ENCODE measurements at places on chromosomes 1 and 21.

DNA sequence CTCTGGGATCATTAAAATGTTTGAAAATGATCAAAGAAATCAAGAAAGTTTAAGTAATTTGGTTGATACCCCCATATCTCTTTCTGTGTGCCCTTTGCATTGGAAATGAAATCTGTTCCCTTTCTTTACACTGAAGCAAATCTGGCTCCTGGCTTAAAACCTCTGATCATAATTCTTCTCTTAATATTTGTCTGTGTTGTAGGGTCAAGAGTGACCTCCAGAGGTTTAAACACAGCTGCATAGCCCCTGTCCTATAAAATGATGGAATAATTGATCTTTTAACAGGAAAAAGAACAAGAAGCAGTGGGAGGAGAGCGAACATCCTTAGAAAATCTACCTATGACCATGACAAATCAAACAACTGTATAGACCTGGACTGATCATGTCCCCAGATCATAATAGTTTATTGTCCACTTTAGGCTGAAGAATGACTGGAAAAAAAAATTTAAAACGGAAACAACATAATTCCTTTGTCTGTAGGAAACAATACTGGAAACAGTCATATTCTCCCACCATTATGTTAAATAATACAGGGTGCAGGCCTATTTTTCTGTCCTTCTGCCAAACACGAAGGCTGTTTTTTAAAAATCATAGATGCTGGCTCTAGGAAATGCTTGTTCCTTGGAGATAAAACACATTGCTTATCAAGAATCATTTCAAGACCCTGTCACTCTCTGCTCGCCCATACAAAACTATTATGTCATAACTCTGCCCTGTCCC is 184.3 kb downstream of the NEGR1 start:
- no peak for DNase-seq

- no peak for DNase-seq
Measured at GRCh38 chr1:215631040-215631439, 63.9 kb downstream of the KCTD3 start.

GRCh38 chr1:44073528-44073927 is 42.3 kb upstream of the SLC6A9 start:
- no peak for DNase-seq

DNA sequence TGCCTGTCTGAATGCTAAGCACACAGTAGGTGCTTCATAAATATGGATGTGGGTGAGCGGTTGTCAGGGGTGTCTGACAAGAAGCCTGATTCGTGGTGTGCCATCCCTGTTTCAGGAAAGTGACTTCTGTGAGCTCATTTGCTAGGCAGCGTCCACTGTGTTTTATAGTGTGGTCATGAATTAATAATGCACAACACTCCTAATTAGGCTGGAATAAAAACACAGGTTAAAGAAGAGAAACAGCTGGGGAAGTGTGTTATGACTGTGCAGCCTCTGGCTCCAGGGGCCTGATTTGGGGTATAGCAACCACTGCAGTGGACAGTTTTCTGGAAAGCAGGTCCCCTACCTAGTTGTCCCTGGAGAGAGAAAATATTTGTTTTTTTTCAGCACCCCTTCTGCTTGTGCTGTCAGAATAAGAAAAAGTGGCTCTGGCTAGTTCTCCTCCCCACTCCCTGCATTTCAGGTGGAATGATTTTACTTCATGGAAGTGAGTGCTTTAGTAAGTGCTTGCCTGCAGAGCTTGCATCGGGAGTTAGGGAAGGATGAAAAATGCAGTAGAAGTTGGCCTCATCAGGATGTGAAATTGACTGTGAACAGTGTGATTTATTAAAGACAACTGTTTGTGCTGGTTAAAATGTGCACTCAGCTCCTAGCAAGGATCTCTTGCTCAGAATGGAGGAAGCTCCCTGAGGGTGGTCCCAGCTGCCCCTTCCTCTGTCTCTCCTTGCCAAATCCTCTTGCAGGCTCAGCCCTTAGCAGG is 333.8 kb downstream of the HHAT start:
- no peak for DNase-seq

GRCh38 chr21:38343691-38344090 is 86.9 kb downstream of the KCNJ15 start:
- DNase-seq = no peak

DNA sequence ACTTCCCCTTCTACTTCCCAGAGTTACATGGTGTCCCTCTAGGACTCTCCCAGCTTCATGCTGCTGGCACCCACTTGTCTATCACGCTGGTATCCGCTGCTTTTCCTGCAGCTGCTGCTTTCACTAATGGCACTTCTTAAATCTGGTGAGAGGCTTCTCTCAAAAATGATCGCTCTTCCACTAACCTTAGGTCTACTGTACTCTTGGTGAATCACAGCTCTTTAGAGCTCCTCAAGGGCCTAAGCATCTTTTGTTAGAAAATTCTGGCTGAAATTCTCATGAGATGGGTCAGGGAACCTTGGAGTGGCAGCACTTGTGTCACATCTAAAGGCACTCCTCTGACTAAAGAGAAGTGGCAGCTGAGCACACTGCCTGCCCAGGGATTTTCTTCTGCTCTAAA is 32.1 kb downstream of the ZMYND12 start:
- no peak for DNase-seq

- DNase-seq = no peak
Measured at GRCh38 chr1:145868232-145868631, 9.4 kb upstream of the PIAS3 start.

Measured in stimulated activated CD4-positive, alpha-beta T cell treated with anti-CD3 and anti-CD28 coated beads, Interleukin-4, amount 100 ng/mL, for 24 hours (primary cell).